ENCODE measurements at places on chromosomes 5 and 9.

GRCh38 chr5:14125262-14125661 is 17.9 kb upstream of the TRIO start:
- DNase-seq = no peak

DNA sequence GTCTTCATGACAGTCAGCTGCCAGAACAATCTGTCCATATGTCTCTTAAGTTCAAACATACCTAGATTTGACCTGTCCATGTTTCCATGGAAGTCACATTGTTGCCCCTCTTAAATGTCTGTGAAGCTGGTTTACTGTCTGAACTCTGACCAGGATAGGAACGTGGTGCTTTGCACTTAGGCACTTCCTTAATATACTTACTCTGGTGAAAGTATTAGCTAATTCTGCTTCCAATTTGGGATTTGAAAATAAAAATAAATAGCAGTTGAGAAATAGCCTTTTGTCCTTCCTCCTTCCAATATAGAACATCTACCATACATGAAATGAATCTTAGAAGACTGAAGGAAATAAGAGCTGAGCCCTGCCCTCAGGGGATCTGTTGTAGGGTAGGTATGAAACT is 524.5 kb upstream of the CLINT1 start:
- DNase-seq = no peak

- DNase-seq = no peak
Observed at GRCh38 chr5:4068171-4068570, 472.5 kb downstream of the IRX1 start.

DNA sequence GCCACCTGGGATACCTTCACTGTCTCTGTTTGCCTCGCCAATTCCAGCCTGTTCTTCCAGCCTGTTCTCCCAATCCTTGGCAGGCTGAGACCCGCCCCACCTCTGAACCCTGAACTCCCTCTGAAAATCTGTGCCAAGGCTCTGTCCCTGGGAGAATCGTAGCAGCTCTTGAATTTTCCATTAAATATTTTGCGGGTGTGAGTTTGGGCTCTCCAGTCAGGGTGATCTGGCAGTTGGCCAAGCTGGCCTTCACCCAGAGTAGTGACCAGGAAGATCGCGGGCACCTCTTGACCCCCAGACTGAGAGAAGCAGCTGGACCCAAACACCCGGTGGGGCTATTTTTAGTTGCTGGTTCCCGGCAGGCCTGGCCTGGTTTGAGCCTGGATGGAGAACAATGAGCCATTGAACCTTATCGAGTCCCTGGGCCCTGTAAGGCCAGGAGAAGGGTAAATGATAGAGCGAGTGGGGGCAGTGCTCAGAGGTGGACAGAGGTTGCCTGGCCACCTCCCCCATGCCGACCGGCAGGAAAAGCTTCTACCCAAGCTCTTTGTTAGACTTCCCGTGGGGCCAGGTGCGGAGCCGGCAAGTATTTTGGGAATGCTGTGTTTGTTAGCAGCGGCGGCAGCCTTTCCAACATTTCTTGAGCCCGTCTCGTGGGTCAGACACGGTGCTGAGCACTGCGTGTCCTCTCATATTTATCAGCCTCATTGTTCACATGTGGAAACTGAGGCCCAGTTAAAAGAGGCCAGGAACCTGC is 146.2 kb downstream of the RGS3 start:
- DNase-seq = no peak

DNA sequence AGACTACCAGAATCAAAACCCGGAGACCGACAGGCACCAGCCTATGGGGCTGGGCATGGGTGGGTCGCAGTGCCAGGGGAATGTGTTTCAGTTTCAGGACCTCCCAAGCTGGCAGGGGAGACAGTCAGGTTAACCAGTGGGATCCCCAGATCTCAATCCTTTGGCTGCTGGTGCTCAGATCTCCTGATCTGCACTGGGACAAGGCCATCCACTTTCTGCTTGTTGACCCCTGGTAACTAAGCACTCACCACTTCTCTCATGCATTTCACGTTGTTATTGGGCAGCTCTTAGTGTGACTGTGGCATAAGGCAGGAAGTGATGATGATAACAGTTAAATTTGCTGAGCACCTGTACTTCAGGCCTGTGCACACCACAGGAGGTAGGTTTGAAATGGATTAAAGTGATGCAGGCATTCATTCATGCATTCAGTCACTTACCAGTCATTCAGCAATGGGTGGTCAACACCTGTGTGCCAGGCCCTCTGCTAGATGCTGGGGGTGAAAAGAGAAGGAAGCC is 42.1 kb upstream of the STXBP1 start:
- no peak for DNase-seq

GRCh38 chr5:113276493-113276892 is 158.3 kb downstream of the TSSK1B start:
- no peak for DNase-seq

GRCh38 chr9:93154293-93154903 is 20.3 kb upstream of the NINJ1 start:
- DNase-seq = peak; percentile 59

DNA sequence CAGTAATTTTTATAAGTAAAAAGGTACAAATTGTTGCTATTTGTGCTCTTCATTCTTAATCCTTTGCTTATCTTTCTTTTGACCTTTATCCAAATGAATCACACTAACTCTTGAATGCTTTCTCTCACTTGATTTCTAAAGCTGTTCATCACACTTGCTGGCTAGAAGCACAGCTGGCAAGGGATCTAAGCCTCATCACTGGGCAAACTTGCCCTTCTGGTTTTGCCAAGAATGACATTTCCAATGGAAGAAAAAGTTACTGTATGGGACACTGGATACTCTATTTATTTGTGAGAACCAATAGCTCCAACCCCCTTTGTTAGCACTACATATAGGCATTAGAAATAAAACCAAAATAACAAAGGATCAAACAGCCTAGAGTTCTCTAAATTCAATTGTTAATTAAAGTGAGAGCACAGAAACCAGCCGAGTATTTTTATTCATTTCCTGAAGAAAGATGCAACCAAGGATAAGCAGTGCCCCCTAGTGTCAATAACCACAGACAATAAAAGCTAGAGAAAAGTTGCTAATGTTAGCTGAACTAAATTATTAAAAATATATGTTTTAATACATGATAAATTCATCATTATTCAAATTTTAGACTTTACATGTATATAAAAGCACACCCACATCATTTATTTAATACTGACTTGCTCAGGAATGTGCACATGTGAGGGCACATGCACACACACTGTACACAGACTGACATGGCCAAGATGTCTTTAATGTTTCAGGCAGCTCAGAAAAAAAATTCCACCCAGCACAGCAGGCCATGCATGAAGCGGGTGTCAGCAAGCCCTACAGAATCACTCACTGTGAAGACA is 59.8 kb upstream of the POU5F2 start:
- DNase-seq = peak; percentile 50

DNA sequence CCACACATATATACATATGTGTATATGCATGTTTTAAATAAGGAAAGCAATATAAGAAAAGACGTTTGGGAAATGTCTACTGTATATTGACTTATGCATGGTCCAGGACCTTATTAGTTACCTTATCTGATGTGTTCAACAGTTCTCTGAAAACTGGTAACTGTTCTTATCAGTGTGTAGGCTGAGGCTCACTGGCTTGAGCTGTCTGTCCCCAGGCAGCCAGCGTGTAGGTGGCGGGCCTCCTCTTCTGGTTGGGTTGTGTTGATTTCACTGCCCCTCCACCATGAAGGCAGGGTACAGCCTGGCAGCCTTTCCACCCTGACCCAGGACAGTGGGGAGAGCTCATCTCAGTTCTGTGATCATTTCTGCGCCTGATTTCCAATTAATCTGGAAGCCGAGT is 38.7 kb upstream of the SEMA4D start:
- DNase-seq = no peak

DNA sequence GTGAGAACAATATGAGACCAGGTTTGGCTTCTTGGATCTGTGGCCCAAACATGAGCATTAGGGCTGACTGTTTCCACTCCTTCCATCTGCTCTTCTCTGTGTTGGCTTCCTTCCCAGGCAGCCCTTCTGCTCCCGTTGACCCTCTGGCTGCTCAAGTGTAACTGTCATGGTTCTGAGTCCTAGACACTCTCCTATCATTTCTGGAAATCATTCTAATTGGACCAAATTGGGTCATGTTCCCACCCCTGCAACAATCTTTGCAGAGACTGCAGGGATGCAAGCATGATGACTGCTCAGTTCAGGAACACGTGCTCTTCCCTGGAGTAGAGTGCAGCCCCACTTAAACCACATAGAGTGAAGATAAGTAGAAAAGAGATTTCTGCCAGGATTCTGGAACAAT is 741.4 kb downstream of the TAF11L14 start:
- DNase-seq = no peak

GRCh38 chr5:72129725-72130124 is 22.4 kb downstream of the MAP1B start:
- no peak for DNase-seq

DNA sequence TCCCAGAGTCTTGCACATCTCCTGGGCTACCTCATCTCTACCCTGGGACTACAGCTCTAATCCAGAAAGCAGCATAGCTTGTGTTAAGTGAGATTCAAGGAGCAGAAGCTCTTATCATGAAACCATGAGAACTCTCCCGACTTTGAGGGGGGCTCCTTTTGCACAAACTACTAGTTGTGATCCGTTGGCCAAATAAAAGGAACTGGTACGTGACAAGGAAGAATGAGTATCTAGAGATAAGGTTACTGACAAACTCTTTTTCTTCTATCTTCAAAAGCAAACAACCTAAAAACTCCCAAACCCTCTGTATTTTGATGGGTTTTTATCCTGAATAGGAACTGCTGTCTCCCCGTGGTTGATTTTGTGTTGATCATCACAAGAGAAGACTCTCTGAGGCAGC is 168.5 kb downstream of the SLC24A2 start:
- DNase-seq = no peak

DNA sequence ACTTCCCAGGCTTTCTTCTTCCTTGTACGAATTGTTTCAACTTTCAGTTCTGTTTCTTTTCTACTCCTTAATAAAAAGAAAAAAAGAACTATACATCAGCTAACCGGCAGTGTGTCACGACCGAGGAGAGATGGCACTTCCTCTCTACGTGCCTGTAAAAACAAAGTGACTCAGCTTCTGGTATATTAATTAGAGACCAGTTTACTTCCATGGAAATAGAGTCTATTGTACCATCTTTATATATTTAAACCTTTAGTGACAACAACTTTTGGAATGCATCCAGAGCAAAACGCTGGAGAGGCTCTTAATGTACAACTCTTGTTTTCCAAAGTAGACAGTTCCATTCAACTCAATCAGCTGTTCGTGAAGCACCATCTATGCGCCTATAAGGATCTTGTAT is 94.5 kb upstream of the LIFR start:
- no peak for DNase-seq

GRCh38 chr9:137724818-137725240 is 106.0 kb downstream of the EHMT1 start:
- no peak for DNase-seq

DNA sequence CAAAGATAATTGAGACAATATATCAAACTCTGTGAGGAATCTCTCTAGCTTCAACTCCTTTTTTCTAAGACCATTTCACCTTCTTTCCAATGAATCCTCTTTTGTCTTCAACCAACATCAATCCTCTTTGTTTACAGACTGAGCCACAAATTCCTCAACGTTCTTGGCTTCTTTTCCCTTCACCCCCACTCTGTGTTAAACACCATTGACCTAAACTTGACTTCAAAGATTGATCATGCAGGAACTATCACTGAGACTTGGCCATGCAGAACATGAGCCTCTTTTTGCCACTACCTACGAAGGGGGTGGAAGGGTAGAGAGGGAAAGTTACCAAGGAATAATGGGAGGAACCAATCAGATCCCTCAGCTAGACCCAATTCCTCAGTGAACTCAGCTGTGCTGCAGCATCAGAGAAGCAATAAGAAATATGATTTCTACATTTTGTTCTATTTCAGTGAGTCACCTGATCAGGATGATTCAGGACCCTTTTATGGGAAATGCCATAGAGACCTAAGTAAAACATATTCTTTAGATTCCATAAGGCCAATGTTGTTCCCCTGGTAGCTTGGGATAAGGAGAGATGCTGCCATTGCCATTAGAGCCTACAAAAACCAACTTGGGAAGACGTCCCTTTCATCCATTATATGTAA is 187.7 kb upstream of the RGMB start:
- DNase-seq = no peak

DNA sequence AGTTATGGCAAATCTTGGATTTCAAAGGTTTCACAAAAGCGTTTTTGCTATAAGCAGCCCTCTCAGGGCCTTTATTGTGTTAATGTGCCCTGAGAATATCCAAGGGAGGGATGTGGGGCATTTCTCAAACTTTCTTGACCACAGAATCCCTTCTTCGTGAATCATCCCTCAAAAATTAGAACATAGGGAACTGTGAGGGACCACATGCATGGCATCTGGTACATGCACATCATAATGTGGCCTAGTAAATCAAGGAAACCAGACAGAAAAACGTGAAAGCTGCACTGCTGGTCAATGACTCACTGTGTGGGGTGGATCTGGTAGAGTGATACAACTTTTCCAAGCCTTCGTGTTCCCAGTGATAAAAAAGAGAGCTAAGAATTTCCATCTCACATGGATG is 22.4 kb downstream of the DDX31 start:
- DNase-seq = no peak

DNA sequence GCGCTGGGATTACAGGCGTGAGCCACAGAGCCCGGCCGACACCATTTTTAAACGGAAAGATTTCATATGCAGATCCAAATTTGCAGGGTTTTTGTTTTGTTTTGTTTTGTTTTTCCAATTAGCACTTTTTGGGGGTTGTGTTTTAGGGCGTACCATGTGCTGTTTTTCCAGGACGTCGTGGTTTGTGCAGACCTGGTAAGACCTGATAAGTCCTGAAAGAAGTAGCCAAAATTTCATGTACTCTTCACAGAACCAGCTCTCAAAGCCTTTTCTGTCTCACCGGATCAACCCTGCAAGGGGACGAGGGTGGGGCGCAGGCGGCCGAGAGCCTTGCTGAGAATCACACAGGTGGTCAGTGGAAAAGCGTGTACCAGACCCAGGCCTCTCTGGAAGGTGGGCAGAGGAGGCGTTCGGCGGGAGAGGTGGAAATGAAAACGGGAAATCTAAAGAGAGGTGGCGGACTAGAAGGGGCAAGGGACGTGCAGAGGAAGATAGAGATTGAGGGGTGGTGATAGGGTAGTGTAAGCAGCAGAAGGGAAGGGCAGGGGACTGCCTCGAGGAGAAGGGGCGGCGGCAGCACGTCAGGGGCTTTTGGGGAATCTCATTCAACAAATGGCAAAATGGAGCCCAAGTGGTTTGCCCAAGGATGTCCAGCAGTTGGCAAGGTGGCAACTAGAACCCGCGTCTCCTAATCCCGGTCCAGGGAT is 1.1 kb upstream of the FAF2 start:
- no peak for DNase-seq

DNA sequence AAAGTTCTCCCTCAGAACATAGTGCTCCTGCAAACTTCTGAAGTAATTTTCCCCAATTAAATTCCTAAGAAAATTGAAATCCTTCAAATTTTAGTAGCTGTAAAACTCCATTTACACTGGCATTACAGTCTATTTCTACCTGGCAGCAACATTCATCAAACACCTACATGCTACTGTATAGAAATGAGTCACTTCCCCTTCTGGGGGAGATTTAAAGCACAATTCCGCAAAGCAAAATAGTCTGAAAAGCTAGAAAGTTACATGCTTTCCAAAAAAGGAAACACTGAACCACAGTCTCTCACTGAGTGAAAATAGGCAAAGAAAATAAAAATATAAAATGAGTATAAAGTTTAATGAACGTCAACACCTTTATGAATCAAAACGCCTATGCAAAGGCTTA is 43.3 kb downstream of the MCTP1 start:
- no peak for DNase-seq
